ENCODE measurements at places on chromosomes 6 and 20. TPM values are rescaled to one million over a fixed set of nuclear protein-coding genes. Genes with fewer than 3 reads are reported as not detected.
A peak's percentile ranks its signal among the peaks of the same experiment; 100 is the strongest.

DNA sequence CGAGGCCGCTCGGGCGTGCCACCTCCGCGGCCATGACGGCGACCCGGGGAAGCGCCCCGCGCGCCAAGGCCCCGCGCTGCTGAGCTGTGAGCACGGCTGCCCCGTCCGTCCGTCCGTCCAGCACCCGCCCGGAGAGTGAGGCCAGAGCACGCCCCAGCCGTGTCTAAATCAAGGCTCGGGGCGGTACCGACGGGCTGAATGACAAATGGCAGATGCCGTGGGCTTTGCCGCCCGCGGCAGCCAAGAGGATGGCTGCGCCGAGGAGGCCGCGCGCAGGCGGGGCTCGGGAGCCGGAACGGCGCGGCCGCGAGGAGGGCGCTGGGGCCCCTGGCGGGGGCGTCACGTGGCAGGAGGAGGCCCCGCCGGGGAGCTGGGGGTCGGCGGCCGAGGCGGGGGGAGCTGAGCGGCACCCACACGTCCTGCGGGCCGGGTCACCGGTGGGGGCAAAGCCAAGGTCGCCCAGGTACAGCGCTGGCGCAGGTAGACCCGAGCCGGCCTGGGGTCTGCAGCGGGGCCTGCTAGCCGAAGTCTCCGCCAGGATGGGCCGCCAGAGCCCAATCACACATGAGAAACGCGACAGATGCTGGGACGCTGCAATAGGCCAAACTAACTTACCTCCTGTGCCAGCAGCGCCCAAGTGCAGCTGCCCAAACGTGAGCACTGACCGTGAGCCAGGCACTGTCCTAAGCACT lies at the start of gene PLAGL1:
TSS of gene PLAGL1 (minus strand) at position 140 of the 692 bp plus-strand sequence. CDS start 60,123 bp downstream, outside the sequence.
- DNase-seq, result peak; percentile 73

GRCh38 chr6:83711958-83712357 lies 3.1 kb upstream of the SNAP91 start:
- DNase-seq, result no peak

DNA sequence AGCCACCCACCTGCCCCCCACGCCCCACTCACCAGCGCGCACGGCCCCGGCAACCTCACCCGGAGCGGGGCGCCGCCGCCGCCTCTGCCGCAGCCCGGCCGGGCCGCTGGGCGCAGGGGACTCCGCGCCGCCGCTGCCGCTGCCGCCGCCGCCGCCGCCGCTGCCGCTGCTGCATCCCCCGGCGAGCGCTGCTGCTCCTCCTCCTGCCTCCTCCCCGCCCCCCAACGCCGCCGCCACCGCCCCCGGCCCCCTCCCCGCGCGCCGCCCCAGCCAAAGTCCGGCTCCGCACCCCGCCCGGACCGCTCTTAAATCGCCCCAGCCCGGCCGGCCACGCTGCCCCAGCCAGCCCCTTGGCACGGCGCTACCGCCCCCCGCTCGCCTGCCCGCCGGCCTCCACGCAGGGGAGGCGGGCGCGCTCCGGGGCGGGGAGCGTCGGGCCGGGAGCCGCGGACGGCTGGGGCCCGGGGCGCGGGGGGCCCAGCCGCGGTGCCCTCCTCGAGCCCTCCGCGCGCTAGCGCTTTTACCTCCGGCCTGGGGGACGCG lies at the start of gene SULF2:
TSS of gene SULF2 (minus strand) at position 171 of the 543 bp plus-strand sequence. CDS start 28,118 bp downstream, outside the sequence.
- DNase-seq, result peak; percentile 87

- DNase-seq, result no peak
Observed at GRCh38 chr20:44477151-44477550, 1.5 kb downstream of the TTPAL start.

GRCh38 chr6:165446331-165446730 lies 136.9 kb upstream of the C6orf118 start:
- DNase-seq, result no peak

DNA sequence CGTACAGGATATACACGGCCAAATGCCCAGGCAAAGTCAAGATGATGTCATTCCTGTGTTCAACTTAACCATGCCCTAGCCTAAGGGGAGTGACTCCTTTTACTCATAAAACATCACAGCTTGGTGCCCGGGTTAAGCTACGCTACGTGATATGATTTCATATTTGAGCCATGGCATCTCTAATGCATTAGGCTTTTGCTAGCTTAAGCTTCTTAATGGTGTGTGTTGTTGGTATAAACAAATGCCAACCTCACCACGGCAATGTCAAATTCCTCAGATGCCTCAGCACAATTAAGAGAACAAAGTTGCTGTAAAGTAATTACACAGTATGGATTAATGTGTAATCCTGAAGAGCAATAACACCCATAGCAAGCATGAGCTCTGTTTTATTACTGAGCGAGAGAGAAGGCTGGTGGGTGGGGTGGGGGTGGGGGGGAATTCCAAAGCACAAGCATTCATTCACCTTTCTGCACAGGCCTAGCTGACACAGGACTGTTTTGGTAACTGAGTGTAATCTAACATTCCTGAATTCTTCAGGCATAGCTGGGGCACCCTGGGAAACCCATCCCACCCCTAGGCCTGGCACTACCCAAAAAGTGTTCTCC lies 44.7 kb upstream of the CNKSR3 start:
- peak; percentile 18 for DNase-seq

DNA sequence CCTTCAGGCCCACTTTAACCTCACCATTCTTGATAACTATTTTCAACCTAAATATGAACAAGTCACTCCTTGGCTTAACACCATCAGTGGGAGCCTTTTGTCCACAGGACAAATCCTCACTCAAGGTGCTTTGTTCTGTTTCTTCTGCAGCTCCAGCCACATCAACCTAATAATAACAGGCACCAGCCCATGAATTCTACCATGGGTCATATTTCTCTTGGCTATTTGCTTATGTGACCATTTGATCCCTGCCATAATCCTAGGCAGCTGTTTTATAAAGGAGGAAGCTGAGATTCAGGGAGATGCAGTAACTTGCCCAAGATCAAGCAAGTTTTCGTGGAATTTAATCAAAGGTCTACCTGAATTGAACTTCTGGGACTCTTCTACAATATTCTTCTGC lies 561.3 kb downstream of the DHX35 start:
- no peak for DNase-seq

- DNase-seq, result peak; percentile 85
Observed at GRCh38 chr6:34005901-34006531, 139.9 kb downstream of the GRM4 start.

DNA sequence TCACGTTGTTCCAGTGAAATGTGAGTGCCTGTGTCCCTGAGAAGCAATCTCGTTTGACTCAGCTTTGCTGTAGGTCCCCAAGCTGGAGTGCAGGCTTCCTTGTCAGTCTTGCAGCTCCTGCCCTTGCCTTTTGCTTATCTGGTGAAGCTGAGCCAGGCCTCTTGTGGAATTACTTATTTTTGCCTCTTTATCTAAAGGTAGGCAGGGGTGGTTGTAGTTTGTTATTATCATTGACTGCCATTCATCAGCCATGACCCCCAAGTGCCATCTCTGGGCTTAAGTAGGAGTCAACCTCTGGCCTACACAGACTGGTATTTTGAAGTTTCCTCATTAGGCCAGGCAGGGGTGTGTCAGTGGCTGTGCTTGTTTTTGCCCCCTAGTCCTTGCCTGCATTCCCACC lies 2.1 kb downstream of the TMEM14B start:
- DNase-seq, result no peak

DNA sequence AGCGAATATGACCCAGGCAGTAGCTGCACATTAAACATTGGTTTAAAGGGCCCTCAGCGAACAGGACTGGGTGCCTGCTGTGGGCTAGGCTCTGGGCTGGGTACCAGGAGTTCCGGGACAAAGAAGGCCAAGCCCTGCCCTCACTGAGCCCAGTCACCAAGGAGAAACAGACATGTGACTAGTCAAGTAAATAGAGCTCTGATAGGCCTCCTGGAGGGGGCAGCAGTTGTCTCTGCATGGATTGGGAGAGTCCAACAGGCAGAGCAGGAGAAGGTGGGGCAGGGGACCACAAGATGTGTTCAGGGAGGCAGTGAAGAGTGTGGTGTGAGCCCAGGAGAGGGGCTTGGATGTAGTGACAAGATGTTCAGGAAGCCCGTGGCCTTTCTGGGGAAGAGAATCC lies 3.1 kb downstream of the HM13 start:
- DNase-seq, result peak; percentile 80

DNA sequence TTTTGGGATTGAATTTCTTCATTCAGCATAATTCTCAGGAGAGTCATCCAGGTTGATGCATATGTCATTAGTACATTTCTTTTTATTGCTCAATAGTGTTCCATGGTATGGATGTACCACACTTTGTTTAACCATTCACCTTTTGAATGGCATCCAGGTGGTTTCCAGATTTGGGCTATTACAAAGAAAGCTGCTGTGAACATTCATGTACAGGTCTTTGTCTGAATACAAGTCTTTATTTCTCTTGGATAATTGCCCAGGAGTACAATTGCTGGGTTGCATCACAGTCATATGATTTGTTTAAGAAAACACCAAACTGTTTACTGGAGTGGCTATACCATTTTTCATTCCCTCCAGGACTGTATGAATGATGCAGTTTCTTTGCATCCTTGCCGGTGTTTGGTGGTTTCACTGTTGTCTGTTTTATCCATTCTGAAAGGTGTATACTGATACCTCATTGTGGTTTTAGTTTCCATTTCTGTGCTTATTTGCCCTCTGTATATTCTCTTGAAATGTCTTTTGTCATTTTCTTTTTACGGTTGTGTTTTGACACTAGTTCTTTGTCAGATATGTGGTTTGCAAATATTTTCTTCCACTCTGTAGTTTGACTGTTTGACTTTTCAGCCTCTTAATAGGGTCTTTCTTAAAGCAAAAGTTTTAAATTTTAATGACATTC lies 8.8 kb downstream of the CDKAL1 start:
- no peak for DNase-seq

DNA sequence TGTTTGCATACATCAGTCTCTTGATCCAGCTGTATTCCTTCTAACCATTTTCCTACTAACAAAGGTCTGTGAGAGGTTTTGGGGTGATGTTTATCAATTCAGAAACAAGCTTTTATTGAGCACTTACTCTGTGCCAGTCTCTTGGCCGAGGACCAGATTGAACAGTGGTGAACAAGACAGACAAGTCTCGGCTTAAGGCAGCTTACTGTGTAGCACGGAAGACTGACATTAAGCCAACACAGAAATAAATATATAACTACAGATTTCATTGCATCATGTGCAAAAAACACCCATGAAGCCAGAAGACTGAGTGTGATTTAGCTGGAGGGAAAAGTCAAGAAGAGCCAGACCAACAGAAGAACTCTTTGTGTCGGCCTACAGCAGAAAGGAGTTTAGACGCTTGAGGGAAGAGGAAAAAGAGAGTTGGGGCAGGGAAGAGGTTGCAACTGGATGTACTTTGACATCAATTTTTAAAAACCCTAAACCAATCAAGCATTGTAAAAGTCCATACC lies 549.6 kb upstream of the CITED2 start:
- no peak for DNase-seq

GRCh38 chr6:13116155-13116554 lies 212.2 kb downstream of the TBC1D7 start:
- DNase-seq, result no peak

The SNX3 gene
- total RNA-seq, result 88.9 TPM

The NOX3 gene
- not detected for total RNA-seq

Data from H7 (cell line).